ENCODE measurements at places on chromosomes 5 and 9. TPM values are rescaled to one million over a fixed set of nuclear protein-coding genes. Genes with fewer than 3 reads are reported as not detected.

CTNND2 gene
- total RNA-seq = not detected

- H3K36me3 ChIP-seq = no peaks in the 10 kb centered on the region
- no peak overlapping the region for H3K27ac ChIP-seq
- H3K4me1 ChIP-seq = no peaks in the 10 kb centered on the region
- no peak for DNase-seq
- no peak overlapping the region for H3K4me3 ChIP-seq
- no peaks in the 10 kb centered on the region for H3K27me3 ChIP-seq
Observed at GRCh38 chr5:83530193-83530592, 58.6 kb downstream of the VCAN start.

GRCh38 chr9:13113216-13113615 lies 166.3 kb downstream of the MPDZ start:
- no peaks in the 10 kb centered on the region for H3K36me3 ChIP-seq
- no peak overlapping the region for H3K27ac ChIP-seq
- no peak overlapping the region for H3K4me3 ChIP-seq

RNF183 gene
- total RNA-seq = not detected

SLC6A3 gene
- not detected for total RNA-seq

GRCh38 chr5:96997265-96997859 lies 61.5 kb downstream of the LNPEP start:
- peaks cover 28% of the 10 kb centered on the region for H3K36me3 ChIP-seq
- H3K27me3 ChIP-seq = no peaks in the 10 kb centered on the region
- H3K27ac ChIP-seq = no peak overlapping the region
- DNase-seq = peak; percentile 12
- no peak overlapping the region for H3K4me3 ChIP-seq
- H3K4me1 ChIP-seq = no peaks in the 10 kb centered on the region

DNA sequence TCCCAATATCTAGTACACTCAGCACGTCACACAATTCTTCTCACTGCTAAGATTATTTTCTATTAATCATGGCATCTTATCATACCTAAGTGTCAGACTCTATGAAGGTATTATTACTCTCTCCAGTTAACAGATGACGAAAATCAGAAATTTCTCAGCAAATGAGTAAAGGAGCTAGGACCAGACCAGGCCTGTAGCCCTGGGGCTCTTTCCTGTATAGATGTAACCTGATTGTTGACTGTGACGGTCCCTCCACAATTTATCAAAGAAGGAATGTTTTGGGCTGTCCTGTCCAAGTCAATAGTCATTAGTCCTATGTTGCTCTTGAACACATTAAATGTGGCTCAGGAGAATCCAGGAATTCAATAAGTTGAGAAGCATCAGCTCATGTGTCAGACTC lies 106.2 kb downstream of the ST8SIA4 start:
- H3K27me3 ChIP-seq = no peaks in the 10 kb centered on the region
- H3K4me3 ChIP-seq = no peak overlapping the region
- DNase-seq = no peak
- no peaks in the 10 kb centered on the region for H3K36me3 ChIP-seq
- H3K27ac ChIP-seq = no peak overlapping the region
- H3K4me1 ChIP-seq = no peaks in the 10 kb centered on the region

DNA sequence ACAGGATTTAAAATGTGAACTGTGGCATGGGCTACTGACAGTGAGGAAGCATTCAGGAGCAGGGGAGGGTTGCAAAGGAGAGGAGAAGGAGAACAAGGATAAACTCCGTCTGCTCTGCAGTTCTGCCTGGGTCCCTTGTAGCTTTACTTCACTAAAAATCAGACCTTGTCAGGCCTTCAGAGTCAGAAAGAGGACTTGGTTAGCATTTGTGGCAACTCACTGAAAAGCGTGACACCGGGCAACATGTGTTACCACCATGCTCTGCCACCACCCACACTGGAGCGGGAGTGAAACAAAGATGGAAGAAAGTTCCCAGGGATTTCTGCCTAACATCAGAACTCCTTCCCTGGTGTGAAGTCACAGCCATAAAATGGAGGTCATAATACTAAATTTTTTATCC lies 19.3 kb downstream of the FYB1 start:
- peak overlapping the region; percentile 88 for H3K4me3 ChIP-seq
- no peak for DNase-seq
- no peaks in the 10 kb centered on the region for H3K27me3 ChIP-seq
- peaks cover 1% of the 10 kb centered on the region for H3K36me3 ChIP-seq
- peaks cover 36% of the 10 kb centered on the region for H3K4me1 ChIP-seq

CARTPT gene
- total RNA-seq = not detected

DNA sequence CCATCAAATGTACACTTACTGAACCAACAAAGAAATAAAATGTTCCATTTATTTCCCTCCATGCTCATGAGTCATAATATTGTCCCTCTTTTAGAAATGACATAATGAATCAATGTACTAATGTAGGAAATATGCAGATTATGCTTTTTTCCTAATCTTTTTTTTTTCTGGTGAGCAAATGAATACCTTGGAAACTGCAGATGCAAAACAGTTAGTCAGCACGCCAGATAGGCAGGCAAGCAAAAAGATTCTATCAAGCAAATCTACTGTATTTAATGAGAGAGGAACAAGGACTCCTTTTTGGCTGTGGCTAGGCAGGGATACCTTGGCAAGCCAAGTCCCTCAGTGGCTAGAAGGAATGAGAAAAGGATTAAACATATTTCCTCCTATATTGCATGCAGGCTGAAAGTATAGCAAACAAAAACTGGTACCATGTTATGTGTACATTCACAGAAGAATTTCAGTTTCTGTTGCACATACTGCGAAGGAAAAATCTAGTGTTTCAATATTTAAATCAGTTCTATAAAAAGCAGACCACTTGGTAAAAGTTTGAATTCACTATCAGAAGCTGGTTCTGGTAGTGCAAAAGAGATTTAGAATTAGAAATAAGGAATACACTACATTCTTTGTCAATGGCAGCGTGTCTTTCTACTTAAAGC lies 605.4 kb downstream of the TLE1 start:
- no peaks in the 10 kb centered on the region for H3K4me1 ChIP-seq
- no peaks in the 10 kb centered on the region for H3K36me3 ChIP-seq
- H3K27me3 ChIP-seq = no peaks in the 10 kb centered on the region
- no peak overlapping the region for H3K27ac ChIP-seq
- no peak for DNase-seq
- H3K4me3 ChIP-seq = no peak overlapping the region

Data from CD8-positive, alpha-beta memory T cell (primary cell).